ENCODE measurements at places on chromosomes 16 and 17.

- no peak for DNase-seq
Observed at GRCh38 chr17:42275527-42276358, 448 bp downstream of the STAT5B start.

DNA sequence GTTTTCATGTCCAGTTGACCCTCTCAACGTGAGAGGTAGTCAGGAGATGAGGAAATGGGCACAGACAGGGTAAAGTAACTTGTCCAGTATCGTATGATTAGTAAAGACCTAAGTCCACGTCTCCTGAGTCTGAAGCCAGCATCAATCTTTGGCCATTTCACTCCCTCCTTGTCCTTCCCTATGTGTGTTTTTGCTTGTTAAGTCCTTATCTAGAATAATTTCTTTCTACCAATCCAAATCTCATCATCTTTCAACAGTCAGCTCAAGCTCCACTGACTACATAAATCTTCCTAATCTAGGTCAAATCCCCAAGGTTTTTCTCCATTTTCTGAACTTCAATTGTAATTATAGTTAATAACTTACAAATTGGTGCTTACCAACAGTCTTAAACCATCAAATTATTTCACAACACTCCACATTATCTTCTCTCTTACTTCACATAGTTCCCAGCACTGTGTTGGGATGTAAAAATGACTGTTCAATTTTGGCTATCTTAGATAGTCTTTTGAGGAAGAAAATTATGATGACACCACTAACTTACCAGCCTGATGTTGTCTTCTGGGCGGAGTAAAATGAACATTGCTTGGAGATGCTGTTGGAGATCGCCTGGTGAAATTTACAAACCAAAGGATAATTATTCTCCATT lies 72.3 kb upstream of the CORO6 start:
- DNase-seq = no peak

DNA sequence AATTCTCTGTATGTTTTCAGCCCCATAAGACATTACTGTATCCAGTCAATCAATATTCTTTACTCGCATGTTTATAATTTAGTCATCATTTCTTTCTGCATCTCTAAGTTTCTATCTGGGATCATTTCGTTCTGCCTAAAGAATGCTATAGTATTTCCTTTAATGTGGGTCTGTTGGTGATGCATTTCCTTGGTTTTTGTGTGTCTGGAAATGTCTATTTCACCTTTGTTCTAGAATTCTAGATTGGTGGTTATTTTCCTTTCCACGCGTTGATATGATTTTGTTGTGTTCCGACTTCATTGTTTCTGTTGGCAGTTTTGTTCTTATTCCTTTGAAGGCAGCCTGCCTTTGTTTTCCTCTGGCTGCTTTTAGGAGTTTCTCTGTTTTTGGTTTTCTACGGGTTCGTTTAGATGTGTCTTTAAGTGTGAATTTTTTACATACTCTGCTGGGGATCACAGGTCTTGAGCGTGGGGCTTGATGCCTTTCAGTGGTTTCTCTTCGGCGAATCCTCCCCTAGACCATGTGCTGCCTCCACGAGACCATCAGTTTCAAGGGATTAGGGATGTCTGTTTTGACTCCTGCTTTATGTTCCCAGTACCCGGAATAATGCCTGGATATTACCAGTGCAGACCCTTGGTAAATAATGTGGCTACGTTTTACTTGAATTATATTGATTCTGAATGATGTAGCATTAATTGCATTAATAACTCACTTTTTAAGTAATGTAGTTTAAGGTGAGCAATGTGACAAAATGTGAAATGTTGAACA lies 23.5 kb downstream of the POLR3E start:
- no peak for DNase-seq

DNA sequence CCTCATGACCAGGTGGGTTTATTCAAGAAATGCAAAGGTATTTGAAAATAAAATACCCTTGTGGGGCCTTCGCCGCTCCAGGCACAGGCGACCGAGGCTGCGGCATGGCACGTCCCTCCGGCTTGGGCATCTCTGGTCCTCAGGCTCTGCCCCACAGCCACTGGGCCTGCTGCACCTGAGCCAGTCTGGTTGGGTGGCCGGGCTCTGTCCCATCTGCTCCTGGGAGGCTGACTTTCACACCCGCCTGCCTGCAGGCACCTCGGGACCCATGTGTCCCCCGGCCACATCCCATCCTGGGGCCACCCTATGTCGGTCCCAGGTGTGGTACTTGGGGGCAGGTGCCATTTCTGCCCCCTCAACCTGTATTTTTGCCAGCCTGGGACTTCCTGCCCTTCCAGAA lies 20.9 kb downstream of the OSBPL7 start:
- DNase-seq = no peak

GRCh38 chr17:33140413-33141099 lies 148.9 kb downstream of the SPACA3 start:
- no peak for DNase-seq

GRCh38 chr17:66175892-66176291 lies 16.0 kb downstream of the CEP112 start:
- no peak for DNase-seq

DNA sequence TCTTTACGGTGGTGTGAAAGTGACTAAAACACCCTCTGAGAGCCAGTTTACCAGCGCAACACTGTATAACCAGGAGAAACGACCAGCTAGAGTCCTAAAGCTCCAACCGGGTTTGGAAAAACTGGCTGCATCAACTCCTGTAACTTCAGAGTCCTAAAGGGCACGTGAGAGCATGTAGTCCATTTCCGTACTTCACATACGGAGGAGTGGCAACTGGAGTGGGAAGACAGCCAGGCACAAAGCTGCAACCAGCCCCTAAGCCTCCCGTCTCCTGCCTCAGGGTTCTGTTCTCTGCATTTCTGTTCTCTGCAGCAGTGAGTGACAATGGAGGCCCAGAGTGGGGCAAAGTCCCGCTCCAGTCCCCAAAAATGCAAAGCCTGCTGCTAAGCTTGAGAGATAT lies 19.2 kb downstream of the TEKT1 start:
- DNase-seq = no peak

DNA sequence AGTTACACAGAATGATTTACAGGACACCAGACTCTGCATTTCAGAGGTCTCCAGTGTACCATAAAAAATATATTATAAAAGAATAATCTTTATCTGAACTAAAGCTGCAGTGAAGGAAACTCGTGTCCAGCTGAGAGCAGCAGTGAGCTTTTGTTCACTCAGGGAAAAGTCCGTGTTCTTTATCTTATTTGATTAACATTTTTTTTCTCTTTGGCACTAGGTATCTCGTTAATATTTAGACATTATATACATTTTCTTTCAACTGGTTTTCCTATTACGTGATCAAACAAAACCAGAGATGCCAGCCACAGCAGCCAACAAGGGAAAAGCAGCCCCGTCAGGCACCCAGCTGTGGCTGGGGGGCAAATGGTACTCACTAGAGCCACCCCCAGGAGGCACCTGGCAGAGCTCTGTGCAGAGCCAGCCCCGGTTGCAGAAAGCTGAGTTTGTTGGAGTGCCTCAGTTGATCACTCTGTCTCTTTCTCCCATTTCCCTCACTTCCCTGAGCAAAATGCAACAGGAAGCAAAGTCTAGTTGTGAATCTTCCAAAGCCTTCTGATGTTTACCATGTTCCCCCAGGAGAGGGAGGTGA lies 1.1 kb upstream of the HS3ST4 start:
- no peak for DNase-seq

DNA sequence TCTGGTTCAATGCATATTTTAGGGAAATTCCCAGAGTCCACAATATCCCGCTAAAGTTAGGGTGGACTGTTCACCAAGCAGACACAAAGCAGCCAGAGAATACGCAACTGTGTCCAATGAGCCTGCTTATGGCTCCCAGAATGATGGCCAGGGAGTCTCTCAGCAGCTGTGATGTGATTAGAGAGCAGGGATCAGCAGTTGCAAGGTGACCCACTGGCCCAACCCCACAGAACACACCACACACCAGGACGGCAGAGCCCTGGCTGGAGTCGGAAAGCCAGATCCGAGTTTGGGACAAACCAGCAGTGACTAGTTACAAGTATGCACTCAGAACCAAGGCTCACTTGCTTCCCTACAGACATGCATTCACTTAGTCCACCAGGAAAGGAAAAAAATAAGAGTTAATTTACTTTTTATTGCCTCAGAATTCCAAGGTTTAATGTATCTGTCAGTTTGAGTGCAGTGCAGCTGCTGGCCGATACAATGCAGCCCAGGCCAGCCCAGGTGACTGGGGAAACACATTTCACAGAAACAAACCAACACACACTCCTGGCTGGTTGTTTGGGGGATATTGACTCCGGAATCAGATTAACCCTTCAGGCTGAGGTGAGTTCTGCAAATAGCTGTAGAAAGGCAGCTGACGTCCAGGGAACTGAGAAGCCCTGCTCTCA lies 121.7 kb downstream of the HIC1 start:
- no peak for DNase-seq

DNA sequence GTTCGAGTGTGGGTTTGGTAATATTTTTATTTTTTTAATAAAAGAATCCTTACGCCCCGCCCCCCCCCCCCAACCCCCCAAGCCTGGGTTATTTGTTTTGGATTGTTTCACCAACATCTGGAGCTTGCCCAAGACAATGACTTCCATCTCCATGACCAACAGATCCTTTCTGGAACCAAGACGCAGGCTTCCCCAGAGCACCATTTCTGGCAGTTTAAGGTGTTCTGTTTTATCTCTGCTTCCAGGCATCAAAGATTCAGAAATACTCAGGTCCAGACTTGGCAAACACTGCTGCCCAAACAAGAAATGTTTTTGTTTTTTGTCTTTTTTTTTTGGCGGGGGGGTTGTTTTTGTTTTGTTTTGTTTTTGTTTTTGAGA lies 56.1 kb downstream of the PLXDC1 start:
- DNase-seq = no peak

- no peak for DNase-seq
Observed at GRCh38 chr16:20674684-20675487, 22.6 kb downstream of the ACSM1 start.

DNA sequence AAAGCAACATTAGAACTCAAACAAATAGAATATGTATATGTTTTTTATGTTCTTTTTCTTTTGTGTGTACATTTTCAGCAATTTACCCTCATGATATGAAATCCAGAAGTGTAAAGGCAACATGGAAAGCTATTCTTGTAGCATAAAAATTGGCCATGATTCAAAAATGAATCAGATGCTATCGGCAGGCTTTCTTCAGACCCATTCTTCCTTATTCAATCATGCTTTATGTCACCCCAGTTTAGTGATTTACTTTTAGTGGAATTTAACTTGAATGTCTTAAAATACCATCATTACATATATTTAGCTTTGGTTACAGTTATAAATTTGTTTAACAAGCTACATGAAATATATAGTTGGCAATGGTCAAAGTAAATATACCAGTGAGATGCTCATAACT lies 21.4 kb upstream of the SMIM36 start:
- DNase-seq = no peak

DNA sequence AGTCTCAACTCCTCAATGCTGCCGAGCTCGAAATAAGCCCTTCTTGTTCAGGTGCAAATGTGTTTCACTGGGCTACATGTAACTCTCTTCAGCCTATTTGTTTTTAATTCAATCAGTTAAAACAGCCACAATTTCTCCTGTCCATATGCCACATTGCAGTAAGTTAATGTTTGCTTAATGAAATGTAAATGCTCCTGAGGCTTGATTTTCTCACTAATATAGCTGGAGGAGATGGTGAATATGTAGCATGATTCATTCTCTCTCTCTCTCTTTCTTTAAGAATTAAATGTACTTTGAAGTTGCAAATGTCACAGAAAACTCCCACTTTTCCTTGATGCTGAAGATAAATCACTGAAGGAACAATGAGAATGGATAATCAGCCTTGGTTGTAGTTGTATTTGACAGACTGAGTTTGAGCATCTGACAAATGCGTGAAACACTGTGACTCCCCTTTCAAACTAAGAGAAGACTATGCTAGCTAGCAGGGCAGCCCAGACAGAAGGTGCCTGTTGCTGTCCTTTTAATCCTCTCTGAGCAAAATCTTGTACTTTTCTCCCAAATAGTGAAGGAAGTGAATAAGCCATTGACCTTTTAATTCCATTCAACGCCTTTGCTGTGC lies 161.8 kb downstream of the ANKFN1 start:
- DNase-seq = no peak

- DNase-seq = no peak
Observed at GRCh38 chr16:89779909-89780305, 36.5 kb downstream of the FANCA start.

DNA sequence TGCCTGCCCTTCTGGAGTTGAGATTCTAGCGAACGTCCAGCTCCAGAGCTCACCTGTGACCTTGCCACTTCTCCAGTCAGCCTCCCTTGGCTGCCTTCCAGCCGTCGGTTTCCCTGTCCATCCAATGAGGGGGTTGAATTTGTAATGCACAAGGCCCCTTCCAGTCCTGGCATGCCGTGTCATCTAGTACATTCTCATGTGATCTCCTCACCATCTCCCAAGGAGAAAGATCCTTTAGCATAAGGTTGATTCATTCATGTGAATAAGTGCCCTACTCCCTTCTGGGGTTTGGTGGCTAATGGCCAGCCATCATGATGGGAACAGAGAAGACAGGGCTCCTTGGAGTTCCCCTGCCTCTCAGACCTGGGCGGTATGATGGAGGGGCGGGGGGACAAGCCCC lies 18.9 kb upstream of the ABCC3 start:
- no peak for DNase-seq

- no peak for DNase-seq
Observed at GRCh38 chr17:12040478-12040877, 19.8 kb downstream of the MAP2K4 start.

DNA sequence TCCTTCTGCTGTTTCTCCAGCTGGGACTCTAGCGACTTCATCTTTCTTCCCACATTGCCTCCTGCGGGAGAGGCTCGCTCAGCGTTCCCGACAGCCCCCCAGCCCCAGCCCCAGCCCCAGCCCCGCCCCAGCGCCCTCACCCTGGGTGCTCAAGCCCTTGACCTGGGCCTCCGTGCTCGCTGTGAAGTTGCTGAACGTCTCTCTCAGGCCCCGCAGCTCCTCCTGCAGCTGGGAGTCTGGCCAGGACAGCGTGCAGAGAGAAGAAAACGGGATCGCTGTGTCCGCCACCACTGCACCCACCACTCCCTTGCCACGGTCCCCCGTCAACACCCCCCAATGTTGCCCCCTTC lies 2.4 kb downstream of the ASGR1 start:
- DNase-seq = no peak

GRCh38 chr16:30910427-30911029 lies 12.8 kb upstream of the FBXL19 start:
- DNase-seq = no peak

GRCh38 chr16:89216315-89217137 lies 977 bp upstream of the ZNF778 start:
- peak; percentile 75 for DNase-seq

GRCh38 chr16:9850817-9851216 lies 331.4 kb downstream of the GRIN2A start:
- DNase-seq = no peak

- DNase-seq = no peak
Observed at GRCh38 chr17:9671559-9671958, 26.2 kb downstream of the USP43 start.

DNA sequence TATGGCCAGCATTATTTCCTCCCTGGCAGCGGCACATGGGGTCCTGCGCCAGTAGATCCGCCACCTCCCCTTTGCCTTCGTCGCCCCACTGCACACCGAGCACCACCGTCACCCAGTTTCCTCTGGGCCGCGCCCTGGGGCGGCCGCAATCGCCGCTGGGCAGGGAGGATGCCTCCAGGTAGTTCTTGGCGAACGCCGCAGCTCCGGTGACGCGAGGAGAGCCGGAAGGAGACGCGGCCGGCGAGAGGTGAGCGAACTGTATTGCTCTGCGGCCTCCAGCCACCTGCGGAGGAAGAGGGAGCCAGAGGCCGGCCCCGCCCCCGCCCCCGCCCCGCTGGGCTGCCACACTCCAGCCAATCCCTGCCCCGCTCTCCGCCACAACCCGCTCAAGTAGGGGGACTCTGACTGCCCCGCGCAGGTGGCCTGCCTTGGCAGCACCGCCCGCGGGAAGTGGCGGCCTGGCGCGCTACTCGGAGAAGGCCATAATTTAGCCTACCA lies 11.8 kb upstream of the SLFN13 start:
- peak; percentile 19 for DNase-seq

Measured in activated CD8-positive, alpha-beta memory T cell treated with anti-CD3 and anti-CD28 coated beads for 4 hours (primary cell).